ENCODE measurements at places on chromosomes 6 and 20. TPM values are rescaled to one million over a fixed set of nuclear protein-coding genes. Genes with fewer than 3 reads are reported as not detected.

- DNase-seq, result no peak
These were observed 148.7 kb upstream of the NEDD9 start for GRCh38 chr6:11380969-11381744.

DNA sequence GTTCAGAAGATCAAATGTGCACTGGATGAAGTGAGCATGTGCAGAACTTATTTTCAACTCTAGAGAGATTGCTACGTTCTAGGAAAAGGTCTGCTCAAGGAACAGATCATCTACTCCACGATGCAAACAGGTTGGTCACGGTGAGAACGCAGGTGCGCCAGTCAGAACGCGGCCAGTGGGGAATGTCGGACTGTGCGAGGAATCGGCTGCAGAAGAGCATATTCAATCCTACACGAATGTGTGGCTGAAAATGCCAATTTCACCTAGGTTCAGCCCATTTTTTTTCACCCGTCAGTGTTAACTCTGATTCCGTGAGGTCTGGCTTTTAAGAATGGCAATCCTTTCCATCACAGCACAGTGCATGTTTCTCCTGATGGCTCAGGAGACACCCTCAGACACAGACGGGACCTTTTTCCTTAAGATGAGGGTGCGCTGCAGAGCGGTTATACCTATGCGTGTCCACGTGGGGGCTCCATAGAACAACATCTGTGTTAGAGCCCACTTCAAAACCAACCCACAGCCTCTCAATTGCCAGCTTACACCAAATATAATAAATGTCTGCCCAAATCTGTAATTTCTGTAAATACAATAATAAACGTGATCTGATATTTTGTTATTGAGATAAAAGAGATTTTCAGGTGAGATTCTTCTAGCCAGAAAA is 250.4 kb downstream of the FOXA2 start:
- DNase-seq, result peak; percentile 71

GRCh38 chr20:25055711-25056495 is 2.0 kb downstream of the ACSS1 start:
- no peak for DNase-seq

DNA sequence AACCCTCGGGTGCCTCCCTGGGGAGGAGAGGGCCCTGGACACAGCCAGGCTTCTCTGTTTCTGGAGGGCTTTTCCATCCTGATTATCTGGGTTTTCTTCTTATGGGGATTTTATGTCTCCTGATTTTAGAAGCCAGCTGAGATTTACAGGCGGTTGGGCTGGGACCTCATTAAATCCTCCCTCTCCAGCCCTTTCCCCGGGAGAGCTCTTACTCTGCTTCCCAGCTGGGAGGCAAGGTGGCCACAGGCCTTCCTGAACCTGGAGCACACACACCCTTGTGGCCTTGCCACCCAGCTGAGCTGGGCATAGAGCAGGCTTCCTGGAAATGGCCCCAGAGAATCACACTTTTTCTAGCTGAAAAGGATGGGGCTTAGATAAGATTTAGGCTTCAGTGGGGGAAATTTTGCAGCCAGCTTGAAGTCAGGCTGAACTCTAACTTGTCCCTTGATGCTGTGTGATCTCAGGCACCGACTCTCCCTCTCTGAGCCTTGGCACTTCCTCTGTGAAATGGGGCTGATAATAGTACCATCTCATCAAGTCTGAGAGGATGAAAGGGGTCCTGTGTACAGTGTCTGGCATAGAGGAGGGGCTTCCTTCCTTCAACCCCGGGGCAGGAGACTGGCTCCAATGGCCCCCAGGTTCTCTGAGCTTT is 16.6 kb downstream of the VSTM2L start:
- DNase-seq, result peak; percentile 69

DNA sequence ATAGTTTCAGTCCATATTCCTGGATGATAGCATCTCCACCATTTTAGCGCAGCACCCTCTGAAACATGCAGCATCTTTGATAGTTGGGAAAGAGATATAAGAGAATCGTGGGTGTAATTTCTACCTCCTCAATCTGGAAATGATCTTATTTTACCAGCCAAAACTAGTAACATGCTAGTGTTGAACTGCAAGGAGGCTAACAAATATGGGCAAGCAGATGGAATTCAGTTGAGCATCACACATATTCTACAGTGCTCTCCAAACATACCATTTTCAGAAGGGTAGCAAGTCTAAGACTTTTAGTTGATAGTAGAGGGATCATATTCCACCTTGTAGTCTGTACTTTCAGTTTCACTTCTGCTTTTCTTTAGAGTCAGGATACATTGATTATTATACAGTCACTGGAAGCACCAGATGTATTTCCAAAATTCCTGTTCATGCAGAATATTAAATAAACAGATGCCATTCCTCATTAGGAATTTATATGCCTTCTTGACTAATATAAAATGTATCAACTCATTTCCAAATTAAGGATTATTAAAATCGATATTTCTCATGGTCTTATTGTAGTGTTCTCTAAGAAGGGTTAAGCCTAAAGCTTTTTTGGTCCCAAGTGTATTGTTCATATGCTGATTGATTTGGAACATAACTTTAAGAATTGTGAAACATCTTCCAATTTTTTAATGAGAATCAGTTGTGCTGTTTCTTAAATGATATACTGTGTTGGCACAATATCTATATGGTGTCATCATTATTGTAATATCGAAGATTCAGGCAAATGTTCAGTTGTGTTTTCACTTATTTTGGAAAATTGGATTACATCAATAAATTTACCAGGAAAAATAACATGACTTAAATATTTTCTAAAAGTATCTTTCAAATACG is 362.0 kb downstream of the CENPW start:
- no peak for DNase-seq

DNA sequence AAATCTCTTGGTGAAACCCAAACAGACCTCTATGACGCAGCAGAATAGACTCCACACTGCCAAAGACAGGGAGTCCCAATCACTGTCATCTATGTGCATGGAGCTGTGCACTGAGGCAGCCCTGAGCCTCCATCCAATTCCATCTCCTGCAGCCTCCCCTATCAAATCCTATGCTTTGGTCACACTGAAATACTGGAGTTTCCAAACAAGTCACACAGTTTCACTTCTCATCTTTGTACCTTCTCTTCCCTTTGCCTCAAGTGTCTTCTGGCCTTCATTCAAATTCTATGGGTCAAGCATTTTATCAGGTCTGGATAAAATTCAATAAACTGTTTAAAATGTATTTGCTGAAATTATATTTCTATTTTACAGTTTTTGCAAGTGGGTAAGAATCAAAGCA is 38.5 kb downstream of the FBXL4 start:
- no peak for DNase-seq

DNA sequence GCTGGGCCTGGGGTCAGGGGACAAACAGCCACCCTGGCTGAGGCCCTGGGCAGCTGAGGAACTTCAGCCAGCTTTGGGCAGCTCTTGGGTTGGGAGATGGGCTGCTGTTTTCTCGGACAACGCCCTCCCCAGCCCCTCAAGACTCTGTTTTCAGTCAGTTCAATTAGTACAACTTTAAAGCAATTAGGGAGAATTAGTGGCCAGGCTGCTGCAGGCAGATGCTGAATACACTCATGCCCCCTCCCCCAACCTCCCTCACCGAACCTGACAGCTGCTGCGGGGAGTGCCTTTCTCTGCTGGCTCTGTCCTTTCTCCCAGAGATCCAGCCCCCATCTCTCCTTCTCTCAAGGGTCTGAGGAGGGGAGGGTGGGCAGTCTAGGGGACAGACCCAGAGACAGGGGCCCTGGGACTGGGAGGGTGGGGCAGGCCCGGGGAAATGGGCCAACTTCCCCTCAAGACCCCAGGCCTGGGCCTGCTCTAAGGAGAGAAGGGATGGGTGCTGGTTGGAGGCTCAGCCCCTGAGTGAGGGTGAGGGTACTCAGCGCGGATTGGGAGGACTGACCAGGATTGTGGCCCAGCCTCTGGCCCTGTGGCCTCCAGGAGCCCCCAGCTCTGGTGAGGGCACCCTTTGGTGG is 17.8 kb upstream of the MYT1 start:
- peak; percentile 67 for DNase-seq

DNA sequence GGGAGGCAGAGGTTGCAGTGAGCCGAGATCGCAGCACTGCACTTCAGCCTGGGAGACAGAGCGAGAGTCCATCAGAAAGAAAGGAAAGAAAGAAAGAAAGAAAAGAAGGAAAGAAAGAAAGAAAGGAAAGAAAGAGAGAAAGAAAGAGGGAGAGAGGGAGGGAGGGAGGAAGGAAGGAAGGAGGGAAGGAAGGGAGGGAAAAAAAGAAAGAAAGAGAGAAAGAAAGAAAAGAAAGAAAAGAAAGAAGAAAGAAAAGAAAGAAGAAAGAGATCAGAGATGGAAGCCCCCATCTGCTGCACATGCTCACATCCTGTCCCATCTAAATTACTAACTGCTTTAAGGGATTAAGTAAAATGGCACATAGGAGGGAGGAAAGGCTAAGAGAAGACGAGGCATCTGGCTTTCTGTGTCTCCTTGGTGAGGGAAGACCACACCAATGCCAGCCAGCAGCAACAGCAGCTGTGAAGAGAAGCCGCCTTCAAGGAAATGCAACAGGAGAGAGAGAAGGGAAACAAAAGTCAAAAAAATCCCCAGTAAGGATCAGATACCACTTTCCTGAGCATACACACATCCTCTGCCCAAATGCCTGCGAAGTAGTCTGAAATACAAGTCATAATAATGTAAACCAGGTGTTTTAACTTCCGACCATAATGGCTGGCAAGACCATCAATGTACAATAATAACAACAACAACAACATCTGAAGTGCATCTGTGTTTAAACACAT is 300.2 kb upstream of the JARID2 start:
- DNase-seq, result no peak

- no peak for DNase-seq
These were observed 8.9 kb upstream of the TMEM14A start for GRCh38 chr6:52662031-52662430.

DNA sequence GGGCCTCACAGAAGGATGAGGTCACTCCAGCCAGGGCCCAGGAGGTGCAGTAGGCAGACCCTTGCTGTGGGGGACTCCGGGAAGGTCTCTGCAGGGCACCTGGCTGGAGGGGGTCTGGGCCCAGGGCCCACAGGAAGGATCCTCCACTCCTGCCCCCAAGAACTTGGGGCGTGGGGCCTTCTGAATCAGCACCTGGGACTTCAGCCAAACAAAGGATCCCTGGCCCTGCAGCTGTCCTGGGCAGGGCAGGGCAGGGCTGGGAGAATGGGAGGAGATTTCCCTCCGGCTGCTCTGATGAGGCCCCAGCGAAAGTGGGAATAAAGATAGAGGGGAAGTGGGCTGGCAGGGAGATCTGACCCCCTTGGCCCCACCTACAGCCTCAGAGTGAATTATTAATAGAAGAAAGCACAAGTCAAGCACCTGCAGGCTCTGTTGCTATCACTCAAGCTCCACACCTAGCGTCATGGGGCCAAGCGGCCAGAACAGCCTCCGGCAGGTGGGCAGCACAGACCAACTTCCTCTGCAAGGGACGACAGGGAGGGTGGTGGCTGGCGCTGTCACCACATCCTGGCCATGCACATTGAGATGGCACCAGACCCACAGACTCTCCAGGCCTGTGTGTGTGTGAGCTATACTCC is 61.6 kb upstream of the MRPS10 start:
- DNase-seq, result no peak

DNA sequence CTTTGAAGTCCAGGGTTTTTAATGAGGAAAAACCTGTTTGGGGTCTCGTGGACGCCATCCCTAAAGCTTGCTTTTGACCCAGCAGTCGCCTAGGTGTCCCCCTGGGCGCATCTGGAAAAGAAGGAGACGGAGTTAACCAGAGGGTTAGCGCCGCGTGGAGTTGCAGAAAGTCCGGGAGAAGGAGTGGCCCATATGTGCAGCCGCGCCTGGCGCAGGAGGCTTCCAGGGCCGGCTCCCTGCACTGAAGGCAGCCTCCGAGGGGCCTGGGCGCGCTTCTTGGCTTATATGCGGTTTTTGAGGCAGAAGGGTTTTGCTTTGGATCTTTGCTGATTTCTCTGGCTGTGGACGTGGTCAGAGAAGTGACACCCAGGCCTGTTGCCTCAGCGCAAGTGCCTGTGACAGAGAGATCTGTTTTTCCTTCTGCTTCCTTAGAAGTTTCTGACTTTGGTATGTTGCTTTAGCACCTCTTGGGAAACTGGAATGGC is 987 bp downstream of the TMEM181 start:
- DNase-seq, result peak; percentile 62

DNA sequence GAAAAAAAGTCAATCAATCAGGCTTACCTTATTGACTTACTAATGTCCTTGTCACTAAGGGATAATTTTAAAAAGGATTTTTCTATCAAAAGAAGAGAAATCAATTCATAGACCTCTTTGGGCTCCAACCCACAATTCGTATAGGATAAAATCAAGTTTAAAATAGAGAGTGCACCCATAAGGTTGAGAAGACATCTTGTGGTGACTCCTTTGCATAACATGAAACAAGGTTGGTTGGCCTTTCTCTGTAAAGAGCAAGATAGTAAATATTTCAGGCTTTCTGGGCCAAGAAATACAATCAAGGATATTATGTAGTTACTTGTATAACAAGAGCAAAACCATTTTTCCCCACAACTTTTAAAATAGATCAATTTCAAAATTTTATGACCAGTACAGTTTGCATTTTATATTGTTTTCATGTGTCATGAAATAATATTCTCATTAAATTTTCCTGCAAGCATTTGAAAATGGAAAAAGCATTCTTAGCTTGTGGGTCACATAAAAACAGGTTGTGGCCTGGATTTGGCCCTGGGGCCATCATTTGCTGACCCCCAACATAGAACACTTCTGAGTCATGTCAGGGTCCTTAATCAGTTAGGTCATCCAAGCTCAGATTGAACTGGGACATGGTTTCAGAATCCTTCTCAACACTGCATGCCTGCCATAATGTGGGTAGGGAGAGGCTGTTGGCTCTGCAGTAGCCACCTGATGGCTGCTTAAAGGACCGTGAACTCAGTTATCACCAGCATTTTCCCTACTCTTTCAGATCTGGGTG is 76.7 kb downstream of the MYB start:
- no peak for DNase-seq

DNA sequence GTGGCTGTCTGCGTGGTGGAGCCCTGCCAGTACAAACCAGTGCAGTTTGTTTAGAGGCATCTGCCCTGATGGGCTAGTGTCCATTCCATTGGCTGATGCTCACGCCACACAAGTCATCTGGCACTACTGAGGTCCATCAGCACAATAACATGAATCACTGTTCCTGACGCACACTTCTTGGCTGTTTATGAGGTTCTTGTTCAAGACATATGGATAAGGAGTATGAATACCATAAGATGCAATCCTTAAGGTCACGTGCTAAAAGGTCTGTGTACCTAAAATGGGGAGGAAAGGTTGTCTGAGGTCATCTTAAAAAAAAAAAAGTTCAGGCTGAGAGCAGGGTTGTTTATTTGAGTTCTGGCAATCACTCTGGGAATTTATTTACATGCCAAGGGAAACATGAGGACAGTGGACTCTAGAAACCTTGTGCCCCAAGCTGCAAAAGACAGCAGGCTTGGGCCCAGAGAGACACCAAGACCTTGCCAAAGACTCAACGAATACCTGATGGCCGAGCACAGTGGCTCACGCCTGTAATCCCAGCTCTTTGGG is 54.1 kb upstream of the SHLD1 start:
- no peak for DNase-seq

- no peak for DNase-seq
These were observed 27.1 kb downstream of the HSF2 start for GRCh38 chr6:122426597-122426996.

The EYA2 gene
- 1.7 TPM for total RNA-seq

The SLC22A1 gene
- 5.5 TPM for total RNA-seq

The CAGE1 gene
- total RNA-seq, result 0.21 TPM

The ATP9A gene
- 1.6 TPM for total RNA-seq

The MOXD1 gene
- 0.69 TPM for total RNA-seq

The POM121L2 gene
- not detected for total RNA-seq

The FOXS1 gene
- total RNA-seq, result not detected
